Pons (tissue), 1 donor: ENCODE measurements at places on chromosomes 5 and 9.

- DNase-seq = no peak
Observed at GRCh38 chr5:83408719-83409118, 62.8 kb upstream of the VCAN start.

DNA sequence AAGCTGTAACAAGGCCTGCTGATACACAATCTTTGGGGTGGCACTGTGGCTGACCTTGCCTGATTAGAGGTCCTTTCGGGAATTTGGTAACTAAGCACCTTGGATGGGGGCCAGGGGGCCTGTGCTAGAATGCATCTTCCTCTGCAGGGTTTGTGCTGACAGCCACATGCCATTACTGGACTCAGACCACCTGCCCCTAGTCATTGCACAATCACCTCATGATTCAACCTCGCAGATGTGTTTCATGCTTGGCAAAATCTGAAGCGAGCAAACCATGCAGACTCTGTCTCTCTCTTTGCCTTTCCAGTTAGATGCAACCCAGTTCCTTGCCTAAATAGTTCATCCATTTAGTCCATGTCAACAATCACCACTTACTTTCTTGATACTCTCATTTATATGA lies 96.5 kb upstream of the ERCC6L2 start:
- no peak for DNase-seq

DNA sequence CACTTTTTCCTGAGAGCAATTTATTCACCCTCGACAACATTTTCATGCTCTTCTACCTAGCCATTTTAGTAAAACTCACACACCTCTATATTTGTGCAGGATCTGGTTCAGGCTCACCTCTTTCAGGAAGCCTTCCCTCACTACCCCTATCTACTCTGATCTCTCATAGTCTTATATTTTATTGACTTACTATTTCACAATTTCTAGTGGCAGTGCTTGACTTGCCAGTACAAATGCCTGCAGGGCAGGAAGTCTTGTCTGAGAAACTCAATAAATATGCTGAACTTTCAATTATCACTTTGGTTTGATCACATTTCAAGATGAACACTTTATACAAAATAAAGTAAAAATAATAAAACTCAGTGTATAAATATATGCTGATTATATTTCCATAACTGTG lies 226.8 kb downstream of the CETN3 start:
- DNase-seq = no peak

- DNase-seq = no peak
Observed at GRCh38 chr9:79655551-79655950, 83.8 kb downstream of the TLE4 start.

GRCh38 chr5:156400231-156400986 lies 73.4 kb downstream of the SGCD start:
- DNase-seq = no peak

DNA sequence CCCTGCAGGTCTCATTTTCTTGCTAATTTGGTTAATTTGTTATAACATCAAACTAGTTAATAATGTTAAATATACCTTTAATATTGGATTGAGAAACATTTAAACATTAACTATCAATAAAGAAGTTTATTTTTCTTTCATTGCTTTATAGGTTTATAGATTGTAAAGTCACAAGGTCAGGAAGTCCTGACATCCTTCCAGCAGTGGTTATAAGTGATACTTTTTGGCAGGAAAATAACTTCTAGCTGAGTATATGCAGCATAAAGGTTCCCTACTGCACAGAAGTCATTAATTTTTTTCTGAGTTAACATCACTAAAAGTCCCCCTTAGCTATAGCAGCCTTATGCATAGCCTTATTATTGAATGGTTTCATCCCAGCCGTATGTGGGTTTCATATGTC lies 85.5 kb downstream of the LNPEP start:
- no peak for DNase-seq

- no peak for DNase-seq
Observed at GRCh38 chr5:150061538-150061995, 24.8 kb downstream of the CSF1R start.

DNA sequence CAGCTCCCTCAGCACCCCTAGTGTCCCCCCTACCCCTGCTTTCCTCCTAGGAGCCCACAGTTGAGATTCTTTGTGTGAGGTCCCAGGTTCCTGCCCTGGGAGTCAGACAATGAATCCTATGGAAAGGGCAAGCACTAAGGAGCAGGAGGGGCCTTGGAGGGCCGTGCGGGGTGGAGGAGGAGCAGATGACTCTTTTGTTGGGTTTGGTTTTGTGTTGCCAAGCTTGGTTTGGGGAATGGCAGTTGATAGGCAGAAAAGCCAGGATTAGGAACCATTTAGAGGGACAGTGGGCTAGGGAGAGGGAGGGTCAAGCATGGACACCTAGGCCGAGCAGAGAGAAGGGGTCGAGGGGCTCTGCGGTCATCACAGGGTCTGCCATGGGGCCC lies 61.6 kb upstream of the SPTLC1 start:
- no peak for DNase-seq

- DNase-seq = no peak
Observed at GRCh38 chr5:139186752-139187326, 11.3 kb downstream of the SIL1 start.

- DNase-seq = peak; percentile 36
Observed at GRCh38 chr5:53167836-53168235, 58.3 kb upstream of the MOCS2 start.

GRCh38 chr9:84789463-84789830 lies 119.9 kb downstream of the NTRK2 start:
- DNase-seq = no peak

GRCh38 chr9:96874947-96875460 lies 20.7 kb upstream of the ZNF782 start:
- no peak for DNase-seq

- no peak for DNase-seq
Observed at GRCh38 chr5:57986761-57987341, 473.0 kb downstream of the PLK2 start.
